ENCODE measurements at places on chromosomes 5 and 9.

DNA sequence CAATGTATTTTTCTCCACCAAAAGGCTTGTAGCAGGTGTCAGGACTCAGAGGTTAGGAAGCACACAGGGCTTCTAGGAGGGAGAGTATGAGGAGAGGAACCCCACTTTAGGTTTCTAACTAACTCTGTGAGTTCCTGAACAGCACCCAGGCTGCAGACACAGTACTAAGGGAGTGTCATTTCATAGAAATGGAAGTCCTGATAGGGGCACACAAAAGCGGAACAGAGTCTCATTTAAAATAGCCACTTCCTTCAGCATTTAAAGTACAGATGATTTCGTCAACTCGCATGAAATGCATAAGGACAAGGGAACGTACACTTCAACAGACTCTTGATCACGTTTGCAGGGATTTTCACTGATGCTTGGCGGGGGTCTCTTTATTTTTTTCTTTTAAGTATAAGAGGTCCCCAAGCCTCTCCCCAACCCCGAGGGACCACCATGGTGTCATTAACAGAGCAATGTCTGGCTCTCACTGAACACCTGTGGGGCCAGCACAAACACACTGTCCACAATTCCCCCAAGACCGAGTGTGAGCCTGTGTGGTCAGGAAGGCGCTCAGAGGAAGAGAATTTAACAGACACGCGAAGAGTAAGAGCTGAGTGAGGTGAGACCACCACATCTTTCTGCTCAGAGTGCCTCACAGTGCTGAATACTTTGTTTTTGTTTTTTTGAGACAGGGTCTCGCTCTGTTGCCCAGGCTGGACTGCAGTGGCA is 82.3 kb downstream of the SECISBP2 start:
- DNase-seq: no peak

- DNase-seq: no peak
These were observed 5.8 kb upstream of the PLPP1 start for GRCh38 chr5:55540525-55540924.

DNA sequence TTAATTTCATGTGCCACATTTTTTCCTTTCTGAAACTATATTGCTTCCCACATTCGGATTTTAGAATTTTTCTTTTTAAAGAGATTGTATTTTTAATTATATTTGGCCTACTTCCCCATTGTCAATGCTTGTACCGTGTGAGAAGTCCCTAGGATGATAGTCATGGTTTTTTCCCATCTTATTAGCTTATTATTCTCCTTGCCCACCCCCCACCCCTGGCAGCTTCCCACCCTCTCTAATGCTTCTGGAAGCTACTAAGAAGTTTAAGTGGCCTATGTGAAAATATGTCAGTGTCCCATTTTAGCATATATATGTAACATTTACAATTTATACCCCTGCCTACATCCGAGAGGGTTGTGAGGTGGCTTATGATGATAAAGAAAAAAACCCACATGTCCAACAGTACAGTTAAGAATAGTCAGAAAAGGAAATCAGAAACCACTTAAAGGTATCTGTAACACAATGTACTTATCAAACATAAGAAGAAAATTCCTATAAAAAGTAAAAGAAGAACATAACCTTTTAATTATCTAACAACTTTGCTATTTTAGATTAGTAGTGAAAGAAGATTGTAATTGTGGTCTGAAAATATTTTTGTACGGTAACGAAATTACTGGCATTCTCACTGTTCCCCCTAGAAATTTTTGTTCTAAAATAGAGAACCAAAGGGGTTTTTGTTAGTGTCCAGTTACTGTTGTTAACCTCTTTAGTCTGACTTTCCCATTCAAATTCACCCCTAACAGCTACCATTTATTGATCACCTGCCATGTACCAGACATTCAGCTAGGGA is 62.1 kb downstream of the SLC44A1 start:
- no peak for DNase-seq

DNA sequence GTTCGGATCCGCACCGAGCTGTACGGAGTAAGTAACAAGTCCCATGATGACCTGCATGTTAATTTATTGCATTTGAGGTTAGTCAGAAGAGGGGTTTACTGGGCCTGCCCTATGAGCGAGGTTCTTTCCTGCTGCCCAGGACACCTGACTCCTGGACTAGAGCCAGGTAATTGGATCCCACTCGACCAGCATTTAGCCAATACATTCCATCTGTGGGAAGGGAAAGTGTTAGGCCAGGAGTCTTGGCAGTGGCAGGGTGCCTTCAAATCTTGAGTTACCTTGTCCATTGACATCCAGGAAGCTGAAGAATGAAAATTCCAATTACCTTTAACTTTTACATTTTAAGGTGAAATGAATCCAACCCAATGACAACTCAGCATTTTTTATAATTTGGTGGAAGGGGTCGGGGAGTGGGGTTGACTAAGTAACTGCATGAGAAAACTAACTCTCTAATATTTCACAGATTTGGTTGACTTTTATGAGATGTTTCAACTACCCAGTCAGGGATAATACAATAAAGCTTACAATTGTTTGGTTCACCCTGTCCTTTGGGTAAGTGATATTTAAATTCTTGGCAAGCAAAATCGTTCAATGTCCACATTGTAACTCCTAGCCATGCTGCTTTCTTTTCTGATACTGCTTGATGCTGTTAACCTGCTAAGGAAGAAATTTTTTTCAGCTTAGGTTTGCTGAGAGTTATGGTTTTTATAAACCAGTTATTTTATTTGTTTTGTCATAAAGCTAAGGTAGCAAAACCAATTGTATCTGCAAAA is 111.6 kb upstream of the IQGAP2 start:
- DNase-seq: no peak

DNA sequence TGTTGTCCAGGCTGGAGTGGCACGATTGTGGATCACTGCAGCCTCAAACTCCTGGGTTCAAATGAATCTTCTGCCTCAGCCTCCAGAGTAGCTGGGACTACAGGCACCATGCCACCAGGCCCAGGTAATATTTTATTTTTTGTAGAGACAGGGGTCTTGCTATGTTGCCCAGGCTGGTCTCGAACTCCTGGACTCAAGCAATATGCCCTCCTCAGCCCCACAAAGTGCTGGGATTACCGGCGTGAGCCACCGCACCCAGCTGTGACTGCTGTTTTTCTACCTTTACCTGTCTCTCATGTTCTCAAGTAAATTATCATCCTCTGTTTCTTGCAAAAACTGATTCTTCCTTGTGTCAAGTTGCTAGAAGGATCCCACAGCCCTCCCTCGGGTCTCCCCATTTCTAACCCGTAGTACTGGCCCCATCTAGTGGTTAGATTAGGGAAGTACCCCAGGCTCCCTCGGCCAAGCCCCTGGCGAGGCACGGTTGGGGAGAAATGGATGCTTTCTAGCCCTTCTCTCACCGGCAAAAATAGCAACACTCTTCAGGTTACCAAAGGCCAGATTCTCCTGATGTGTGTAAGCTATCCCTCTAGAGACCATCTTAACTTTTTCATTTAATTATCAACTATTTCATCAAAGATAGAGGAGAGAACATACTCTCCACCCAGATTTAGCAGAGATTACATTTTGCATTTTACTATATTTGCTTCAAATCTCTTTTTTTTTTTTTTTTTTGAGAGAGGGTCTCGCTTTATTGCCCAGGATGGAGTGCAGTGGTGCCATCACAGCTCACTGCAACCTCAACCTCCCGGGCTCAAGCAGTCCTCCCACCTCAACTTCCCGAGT is 19.2 kb upstream of the TOR1B start:
- DNase-seq: peak; percentile 60

- no peak for DNase-seq
These were observed 1101.8 kb downstream of the TAF11L14 start for GRCh38 chr5:18736051-18736398.

GRCh38 chr9:38149647-38150046 is 80.6 kb upstream of the SHB start:
- DNase-seq: no peak

GRCh38 chr5:82106756-82107155 is 134.9 kb downstream of the ATG10 start:
- no peak for DNase-seq

GRCh38 chr9:116406469-116406868 is 252.9 kb downstream of the PAPPA start:
- no peak for DNase-seq

DNA sequence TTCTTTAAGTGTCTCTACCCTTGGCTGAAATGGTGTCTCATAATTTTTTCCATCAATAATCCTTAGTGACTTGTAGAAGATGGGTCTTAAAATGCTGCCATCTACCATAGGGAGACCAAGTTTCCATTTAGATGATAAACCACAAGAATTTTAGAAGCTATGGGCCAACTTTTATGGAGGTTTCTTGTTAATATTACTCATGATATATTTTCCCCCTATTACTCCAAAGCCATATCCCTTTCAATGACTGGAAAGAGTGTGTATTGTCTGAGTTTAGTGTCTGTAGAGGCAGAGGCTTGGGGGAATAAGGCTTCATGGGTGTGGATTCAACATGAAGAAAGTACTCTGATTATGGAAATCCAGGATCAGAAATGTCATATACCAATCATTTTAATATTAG is 507.3 kb upstream of the TNC start:
- no peak for DNase-seq

GRCh38 chr5:151264113-151264512 is 11.1 kb downstream of the GM2A start:
- peak; percentile 17 for DNase-seq

GRCh38 chr9:72363908-72364678 is 915 bp downstream of the ZFAND5 start:
- no peak for DNase-seq

DNA sequence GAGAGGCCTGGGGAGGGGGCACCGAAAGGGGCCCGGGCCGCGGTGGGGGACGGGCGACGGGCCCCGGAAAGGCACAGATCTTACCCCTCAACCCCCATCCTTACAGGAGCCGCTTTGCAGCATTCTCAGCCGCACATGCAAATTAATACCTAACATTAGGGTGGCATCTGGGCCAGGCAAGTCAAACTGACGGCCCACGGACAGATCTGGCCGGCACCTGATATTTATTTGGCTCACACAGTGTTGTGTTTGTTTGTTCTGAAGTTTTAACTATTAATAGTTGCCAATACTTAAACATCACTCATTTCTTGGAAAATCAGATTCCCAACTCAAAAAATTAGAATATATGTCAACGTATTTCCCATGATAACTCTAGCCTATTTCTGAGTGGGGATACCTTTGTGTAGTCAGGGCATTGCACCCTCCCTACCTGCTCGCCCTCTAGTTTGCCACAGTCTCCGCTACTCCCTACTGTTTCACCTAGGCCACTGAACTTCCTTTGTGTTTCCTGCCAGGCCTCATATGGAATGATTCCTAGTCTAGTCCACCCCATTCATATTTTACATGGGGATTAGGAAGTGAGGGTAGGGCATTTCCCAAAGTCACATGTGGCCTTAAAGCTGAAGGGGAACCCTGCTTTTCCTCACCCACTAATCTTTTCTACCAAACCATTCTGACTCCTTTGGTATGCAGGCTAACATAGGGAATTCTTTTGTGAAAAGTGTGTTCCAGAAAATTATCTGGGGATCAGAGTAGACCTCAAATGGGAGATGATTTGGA is 71.9 kb upstream of the LARP1 start:
- no peak for DNase-seq

GRCh38 chr5:61755726-61756222 is 423.7 kb downstream of the ZSWIM6 start:
- no peak for DNase-seq

GRCh38 chr9:77954013-77954665 is 77.5 kb downstream of the GNAQ start:
- peak; percentile 24 for DNase-seq

- DNase-seq: no peak
These were observed 185.5 kb upstream of the KCNN2 start for GRCh38 chr5:114176356-114176755.

- DNase-seq: no peak
These were observed 71.4 kb upstream of the STARD4 start for GRCh38 chr5:111583758-111584203.

DNA sequence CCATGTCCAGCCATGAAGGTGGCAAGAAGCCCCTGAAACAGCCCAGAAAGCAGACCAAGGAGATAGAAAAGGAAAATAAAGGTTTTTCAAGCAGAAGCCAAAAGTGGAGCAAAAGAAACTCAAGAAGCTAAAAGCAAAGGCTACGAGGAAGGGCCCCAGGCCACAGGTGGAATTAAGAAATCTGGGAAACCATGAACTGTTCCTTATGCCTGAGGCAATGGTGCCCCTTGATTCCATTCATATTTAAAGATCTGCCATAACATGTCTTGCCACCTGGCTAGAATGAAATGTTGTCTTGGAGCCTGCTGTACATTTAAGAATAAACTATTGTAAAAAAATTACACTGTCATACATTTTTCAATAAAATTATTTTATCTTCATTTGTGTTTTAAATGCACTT is 59.5 kb upstream of the TARS1 start:
- DNase-seq: no peak

DNA sequence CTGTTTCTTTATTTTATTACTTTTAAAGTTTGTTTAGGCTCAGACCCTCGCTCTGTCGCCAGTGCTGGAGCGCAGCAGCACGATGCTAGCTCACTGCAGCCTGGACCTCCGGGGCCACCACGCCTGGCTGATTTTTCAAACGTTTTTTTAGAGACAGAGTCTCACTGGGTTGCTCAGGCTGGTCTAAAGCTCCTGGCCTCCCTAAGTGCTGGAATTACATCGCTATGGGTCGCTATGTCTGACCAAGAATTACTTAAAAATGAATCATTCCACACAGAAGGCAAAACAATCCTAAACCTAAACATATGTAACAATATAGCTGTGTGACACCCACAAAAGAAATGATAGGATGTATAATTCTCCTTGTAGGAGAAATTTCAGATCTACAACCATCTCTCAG is 86.9 kb upstream of the SIMC1 start:
- DNase-seq: peak; percentile 6

DNA sequence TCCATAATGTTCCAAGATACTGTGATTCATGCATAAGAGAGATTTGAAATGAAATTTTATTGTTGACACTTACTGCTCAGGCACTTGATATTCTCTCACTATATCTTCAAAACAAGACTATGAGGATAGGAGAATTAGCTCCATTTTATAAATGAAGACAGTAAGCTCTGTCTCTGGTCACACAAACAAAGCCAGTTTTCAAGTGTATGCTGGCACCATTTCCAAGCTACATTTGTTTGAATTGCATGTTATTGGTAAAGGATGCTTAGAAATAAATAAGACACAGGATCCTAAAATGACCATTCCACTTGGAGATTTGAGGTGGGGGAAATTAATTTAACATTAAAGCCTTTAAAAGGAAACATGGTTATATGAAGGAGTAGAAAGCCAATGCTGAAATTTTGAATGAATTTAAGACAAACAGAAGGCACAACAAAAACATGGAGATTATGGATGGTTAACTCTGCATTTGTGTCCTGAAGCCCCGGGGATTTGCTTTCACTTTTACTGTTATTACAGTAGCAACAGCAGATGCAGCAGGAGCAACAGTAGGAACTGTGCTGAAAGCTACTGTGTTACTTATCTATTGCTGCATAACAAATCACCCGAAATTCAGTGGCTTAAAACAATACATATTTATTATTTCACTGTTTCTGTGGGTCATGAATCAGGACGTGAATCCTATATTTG is 79.7 kb upstream of the ASTN2 start:
- no peak for DNase-seq

DNA sequence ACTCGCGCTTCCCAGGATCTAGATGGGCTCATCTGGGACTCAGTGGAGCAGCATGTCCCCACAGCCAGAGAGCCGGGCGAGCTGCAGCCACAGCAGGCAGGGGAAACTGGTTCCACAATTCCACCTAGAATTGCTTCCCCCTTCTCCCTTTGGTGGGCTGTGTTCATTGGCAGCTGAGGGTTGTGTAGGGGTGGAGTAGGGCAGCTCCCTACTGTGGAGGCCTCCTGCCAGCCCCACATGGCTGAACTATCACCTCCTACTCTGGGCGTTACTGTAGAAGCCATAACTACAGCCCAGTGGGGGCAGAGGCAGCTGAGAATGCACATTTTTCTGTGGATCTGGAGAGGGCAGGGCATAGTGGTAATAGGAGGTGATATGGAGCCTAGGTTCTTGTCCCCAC is 44.8 kb downstream of the PPARGC1B start:
- no peak for DNase-seq
